Vein endothelial cell (primary cell): ENCODE measurements at places on chromosomes 12 and 14. TPM values are rescaled to one million over a fixed set of nuclear protein-coding genes. Genes with fewer than 3 reads are reported as not detected.

TEDC1 gene
- total RNA-seq = 11.1 and 15.9 TPM in 2 replicates

ARHGDIB gene
- 583 and 636 TPM in 2 replicates for total RNA-seq

SYNE3 gene
- total RNA-seq = 12.7 and 16.7 TPM in 2 replicates

JPH4 gene
- total RNA-seq = not detected in 2 replicates

IL23A gene
- total RNA-seq = 0.76 TPM in 1 of 2 replicates, not detected in the other

RHOJ gene
- total RNA-seq = 209 and 210 TPM in 2 replicates

FLVCR2 gene
- 5.3 and 5.6 TPM in 2 replicates for total RNA-seq

CD4 gene
- total RNA-seq = not detected in 2 replicates
